GM23248 (cell line): ENCODE measurements at places on chromosomes 16 and 17.
A peak's percentile ranks its signal among the peaks of the same experiment; 100 is the strongest.

GRCh38 chr17:35218915-35219314 lies 24.0 kb upstream of the SLFN5 start:
- DNase-seq: no peak

- DNase-seq: no peak
Measured at GRCh38 chr16:53855511-53855910, 151.6 kb downstream of the FTO start.

GRCh38 chr16:65889533-65889966 lies 476.9 kb upstream of the CDH5 start:
- DNase-seq: peak; percentile 4

GRCh38 chr17:74542166-74542565 lies 3.7 kb downstream of the CD300C start:
- DNase-seq: no peak

DNA sequence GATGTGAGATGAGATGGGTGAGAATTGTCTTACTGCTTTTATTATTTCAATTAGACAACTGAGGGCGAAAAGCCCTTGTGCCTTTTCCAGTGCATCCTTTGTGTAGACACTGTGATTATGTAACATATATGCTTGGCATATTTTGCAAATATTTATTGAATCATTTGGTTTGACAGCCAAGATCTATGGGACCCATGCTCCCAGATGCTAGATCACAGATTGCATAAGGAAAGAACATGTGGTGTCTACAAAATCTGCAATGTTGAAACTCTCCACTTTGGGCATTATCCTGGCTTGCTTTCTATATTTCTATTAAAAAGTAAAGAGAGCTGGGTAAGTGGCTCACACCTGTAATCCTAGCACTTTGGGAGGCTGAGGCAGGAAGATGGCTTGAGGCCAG lies 4.8 kb upstream of the COG1 start:
- DNase-seq: no peak

DNA sequence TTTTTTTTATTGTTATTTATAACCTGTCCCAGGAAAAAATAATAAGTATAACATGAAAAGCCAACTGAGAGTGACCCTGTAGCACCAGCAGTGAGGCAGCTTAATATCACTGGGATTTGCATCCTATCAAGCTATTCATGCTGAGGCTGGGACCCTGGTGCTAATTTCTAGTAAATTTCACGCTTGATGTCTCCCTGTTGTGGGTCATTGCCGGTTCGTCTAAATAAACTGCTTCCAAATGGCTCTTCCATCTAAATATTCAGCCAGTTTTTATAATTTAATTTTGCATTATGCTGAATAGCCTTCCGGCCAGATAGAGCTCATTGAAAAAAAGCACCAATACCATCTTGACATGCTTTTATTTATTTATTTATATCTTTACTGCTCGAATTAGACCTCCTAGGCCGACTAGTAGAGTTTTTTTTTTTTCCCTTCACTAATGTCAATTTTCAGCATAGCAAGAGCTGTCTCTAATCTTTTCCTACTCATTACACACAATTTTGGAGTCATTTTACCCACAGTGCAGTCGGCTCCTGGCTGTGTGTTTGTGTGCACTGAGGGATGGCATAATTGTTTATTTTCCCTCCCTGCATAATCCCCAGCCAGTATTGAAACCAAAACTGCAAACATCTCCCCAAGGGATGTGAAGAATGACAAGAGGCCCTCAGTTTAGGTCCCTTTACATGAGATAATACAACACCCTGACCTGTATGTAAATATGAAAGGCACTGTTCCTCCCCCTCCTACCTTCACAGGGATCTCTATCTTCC lies 168.8 kb downstream of the AATF start:
- DNase-seq: no peak

GRCh38 chr17:61400066-61400716 lies 548 bp downstream of the TBX2 start:
- DNase-seq: peak; percentile 81

GRCh38 chr16:87392821-87393679 lies 914 bp downstream of the MAP1LC3B start:
- DNase-seq: peak; percentile 80
